Caudate nucleus (tissue), 63 donors: ENCODE measurements at places on chromosomes 3 and 15.

- DNase-seq: no peak
These were observed 52.9 kb downstream of the PPCDC start for GRCh38 chr15:75076277-75076676.

GRCh38 chr15:60527456-60527855 is 48.5 kb upstream of the ICE2 start:
- no peak for DNase-seq

- DNase-seq: no peak
These were observed 43.9 kb downstream of the CCNL1 start for GRCh38 chr3:157116017-157116416.

DNA sequence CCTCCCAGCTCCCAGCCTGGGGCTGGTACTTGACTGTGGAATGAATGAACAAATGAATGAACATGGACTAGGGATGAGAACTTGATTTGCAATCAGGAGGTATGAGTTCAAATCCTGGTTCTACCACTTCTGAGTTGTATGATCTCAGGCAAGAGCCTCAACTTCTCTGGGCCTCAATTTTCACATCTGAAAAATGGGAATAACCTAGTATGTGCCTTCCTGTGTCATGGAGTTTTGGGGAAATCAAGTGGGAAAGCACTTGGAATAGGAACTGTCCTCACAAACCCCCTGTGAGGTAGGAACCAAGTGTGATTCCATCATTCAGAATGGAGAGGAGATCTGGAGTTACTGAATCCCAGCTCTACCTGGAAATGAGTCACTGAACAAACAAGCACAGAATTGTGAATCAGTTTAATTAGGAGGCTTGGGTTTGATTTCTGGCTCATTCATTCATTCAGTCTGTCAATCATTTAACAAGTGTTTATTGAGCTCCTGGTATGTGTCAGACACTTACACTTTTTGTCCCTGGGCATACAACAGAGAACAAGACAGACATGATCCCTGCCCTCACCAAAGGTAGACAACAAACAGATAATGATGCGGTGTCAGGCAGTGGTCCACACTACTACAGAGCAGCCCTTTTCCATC is 29.7 kb downstream of the DNASE1L3 start:
- no peak for DNase-seq

- DNase-seq: no peak
These were observed 118.8 kb upstream of the ADPGK start for GRCh38 chr15:72902245-72902918.

GRCh38 chr15:60634815-60635214 is 155.9 kb upstream of the ICE2 start:
- DNase-seq: no peak

DNA sequence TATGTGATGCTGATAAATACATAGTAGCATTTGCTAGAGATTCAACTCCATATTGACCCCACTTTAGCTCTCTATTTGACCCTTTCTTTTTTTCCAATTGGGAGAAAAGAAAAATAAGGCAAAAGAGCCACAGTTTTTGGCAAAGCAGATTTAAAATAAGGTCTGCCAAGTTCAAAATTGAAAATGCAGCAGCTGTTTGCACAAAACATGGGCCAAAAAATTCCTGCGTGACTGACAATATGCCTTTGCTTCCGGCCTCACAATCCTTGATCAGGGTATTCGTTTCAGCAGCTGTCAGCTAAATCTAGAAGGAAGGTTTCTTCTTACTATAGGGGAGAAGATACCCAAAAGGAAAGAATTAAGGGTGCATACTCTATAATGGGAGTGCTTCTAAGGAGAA is 563.5 kb upstream of the CCDC54 start:
- DNase-seq: no peak

GRCh38 chr3:67614195-67614594 is 40.2 kb downstream of the SUCLG2 start:
- DNase-seq: no peak

- DNase-seq: no peak
These were observed 173.1 kb downstream of the POTEB3 start for GRCh38 chr15:21267226-21267625.

GRCh38 chr3:128128251-128128650 is 4.6 kb upstream of the RUVBL1 start:
- DNase-seq: no peak

DNA sequence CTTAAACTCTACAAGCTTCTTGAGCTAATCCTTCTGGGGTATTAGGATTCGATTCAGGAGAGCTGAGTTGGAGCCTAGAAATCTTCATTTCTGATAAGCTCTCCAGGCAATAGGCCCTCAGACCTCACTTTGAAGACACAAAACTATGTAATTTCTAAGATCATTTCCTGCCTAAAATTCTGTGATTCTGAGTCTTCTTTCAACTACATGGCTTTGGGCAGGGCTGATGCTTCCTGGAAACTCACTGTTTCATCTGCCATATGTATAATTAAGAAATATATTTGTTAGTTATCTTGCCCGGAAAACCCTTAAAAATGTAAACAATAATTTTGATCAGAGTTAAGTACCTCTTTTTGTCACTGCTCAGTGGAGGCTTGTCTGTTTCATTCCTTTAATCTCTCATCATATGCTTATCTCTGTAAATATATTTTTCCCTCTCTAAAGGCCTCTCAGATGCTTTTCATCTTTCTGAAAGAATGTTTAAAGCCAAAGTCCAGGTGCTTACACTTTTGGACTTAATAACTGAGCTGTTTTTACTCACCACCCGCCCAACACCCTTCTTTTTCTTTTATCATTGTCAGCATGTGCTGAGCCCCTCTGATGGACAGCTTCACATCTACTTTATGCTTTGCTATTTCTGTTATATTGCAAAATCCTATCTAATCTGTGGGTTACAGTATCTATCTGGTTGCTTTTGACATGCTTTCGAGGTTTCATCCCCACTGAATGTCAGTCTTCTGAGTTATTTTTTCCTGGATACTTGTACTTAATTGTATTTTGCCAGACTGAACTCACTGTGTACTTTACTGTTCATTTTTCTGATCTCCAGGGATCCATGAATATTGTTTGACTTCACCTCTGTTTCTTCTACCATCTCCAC is 38.2 kb downstream of the FILIP1L start:
- DNase-seq: no peak

GRCh38 chr15:44500555-44500954 is 36.4 kb upstream of the EIF3J start:
- DNase-seq: no peak

DNA sequence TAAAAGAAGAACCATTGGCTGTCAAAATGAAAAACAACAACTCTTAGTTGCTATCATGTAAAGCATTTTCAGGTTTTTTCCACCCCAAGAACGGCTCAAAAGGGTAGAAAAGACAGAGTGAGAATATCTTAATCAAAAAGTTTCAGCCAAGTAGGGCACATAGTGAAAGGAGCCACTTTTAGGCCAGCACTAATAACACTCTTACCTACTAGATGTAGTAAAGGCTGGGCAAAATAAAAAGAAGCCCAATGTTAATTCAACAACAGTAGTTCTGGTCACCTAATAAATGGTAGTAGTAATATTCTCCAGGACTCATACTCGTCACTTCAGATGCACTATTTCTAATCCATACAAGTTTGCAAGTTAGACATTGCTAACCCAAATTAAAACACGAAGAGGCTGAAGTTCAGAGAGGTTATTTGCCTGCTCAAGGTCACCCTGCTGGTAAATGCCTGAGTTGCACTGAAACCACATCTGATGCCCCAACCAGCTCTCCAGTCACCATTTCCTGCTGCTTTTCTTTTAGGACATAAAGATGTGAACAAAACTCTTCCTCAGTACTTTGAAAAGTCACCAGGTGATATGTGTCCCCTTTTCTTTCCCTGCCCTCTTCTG is 7.5 kb downstream of the GOLIM4 start:
- DNase-seq: no peak

- no peak for DNase-seq
These were observed 406.2 kb upstream of the RARB start for GRCh38 chr3:25021816-25022215.

- no peak for DNase-seq
These were observed 1.1 kb downstream of the ATP10A start for GRCh38 chr15:25862071-25862471.

GRCh38 chr3:168870892-168871291 is 775.2 kb upstream of the GOLIM4 start:
- no peak for DNase-seq

DNA sequence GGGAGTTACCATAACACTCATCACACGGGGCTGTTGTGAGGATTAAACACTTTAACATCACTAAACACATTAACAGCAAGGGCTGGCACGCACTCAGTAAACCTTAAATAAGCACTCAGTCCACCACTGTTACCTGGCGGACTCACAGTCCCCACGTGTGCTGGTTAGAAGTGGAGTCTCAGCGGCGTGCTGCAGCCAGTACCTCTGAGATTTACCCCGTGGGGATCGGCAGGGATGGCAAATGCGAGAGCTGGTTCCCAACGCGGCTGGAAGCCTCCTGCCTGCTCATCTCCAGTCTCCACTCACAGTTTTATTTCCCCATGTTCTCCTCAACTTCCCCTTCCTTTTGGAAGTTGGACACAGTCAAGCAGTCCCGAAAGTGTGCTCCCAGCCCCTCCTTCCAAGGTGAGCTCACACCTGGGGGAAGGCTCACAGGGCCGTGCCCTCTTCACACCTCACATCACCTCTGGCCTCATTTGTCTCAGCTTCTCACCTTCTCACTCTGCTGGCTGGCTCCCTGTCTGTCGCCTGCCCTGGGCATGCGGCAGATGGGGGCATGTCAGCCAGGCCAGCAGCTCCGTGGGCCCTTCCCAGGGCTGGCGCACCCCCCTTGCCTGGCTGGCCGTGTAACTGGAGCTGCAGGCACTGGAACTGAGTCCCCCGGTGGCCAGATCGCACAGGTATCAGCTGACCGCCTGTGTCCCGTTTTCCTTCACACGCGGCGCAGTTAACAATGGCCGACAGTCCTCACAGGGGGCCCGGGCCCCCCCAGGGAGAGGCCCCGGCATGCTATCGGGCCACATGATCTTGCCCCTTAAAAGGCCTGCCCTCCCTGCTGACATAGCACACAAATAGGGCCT is 87.1 kb downstream of the WNT7A start:
- no peak for DNase-seq

GRCh38 chr3:150371741-150372254 is 36.3 kb upstream of the TSC22D2 start:
- no peak for DNase-seq

GRCh38 chr15:100291106-100291505 is 50.7 kb downstream of the ADAMTS17 start:
- no peak for DNase-seq

DNA sequence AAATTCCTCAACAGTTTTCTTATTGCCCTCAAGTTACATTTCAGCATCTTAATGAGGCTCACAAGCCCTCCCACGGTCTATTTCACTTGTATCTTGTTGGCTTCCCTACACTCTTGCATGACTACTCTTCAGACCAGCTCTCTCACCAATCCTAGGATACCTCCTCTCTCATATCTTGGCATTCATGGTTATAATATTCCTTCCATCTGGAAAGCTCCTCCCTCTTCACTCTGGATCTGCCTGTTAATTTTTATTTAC is 8.5 kb upstream of the CCDC80 start:
- DNase-seq: no peak

DNA sequence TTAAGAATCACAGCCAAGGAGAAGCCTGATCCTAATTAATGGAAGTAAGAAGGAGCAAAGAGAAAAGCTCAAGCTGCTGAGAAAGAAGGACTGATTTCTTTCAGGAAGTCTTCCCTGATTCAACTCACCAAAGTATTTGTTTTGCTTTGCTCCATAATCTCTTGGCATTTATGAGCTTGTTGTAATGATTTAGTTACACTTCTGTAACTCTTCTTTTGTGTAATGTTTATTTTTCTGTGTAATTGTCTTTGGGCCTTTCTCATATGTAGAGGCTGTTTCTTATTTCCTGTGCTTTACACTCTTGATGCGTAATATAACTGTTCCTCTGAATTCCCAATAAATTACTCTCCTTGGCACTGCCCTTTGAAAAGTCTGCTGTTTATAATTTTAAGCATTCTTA is 80.0 kb downstream of the COL6A5 start:
- DNase-seq: no peak

DNA sequence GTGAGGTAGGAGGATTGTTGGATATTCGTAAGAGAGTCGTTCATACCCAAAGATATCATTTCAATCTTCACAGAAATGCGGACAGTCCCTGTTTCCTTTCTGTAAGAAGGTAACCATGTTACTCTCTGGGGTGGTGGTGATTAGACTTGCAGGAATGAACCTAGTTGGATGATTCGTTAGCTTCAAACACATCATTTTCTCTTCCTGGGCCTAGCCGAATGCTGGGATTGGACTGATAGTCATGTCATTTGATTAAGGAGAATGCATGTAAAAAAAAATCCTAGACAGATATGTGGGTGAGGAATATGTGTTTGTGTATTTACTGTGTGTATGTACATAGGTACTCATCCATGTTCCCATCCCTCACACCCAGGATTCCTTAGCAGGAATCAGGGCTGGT is 12.4 kb downstream of the SLCO3A1 start:
- DNase-seq: no peak

DNA sequence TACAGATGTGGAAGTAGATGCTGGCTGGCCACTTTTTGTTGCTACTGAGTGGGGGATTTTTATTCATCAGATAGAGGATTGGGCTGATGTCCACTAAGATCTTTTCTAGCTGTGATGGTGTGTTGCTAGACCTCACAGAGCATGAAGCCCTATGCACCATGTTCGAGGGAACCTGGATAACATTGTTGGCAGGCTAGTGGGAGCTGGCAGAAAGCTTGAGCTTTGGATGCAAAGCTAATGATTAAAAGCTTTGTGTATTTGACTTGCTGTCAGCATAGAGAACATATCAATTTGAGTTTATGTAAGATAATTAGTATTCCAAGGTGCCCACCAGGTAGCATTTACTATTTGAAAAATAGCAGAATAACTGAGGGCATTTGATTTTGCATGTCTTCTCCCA is 59.1 kb downstream of the ST6GAL1 start:
- no peak for DNase-seq

DNA sequence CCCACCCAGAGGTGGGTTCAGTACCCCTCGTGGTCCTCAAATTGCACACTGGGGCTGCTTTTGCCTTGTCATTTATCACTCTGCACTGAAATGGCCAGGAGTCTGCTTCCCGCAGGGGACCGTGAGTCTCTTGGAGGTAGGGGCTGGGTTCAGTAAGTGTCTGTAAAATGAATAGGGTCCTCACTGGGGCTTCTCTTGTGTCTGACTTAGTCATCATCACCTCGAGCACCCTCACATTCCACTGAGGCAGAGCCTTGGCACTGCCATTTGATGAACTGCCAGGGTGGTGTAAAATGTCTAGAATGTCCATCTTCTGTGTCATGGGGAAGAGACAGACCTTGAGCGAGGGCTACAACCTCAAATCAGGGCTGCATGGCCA is 61.0 kb upstream of the RYK start:
- no peak for DNase-seq

GRCh38 chr15:39250460-39251186 is 330.3 kb upstream of the THBS1 start:
- DNase-seq: no peak
